ENCODE measurements at places on chromosomes 6 and 20.

DNA sequence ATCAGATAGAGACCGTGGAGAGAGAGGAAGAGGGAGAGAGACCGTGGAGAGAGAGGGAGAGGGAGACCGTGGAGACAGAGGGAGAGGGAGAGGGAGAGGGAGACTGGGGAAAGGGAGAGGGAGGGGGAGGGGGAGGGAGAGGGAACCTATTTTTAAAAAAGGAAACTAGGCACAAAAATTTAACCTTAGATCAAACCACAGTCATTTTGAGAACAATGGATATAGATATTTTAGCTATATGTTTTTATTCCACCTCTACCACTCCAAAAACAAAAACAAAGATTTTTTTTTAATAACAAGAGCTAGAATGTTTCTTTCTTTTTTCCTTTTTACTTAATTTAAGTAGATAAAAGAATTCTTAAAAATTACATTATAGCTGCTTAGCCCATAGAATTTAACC is 65.1 kb upstream of the SCGN start:
- DNase-seq, result no peak

DNA sequence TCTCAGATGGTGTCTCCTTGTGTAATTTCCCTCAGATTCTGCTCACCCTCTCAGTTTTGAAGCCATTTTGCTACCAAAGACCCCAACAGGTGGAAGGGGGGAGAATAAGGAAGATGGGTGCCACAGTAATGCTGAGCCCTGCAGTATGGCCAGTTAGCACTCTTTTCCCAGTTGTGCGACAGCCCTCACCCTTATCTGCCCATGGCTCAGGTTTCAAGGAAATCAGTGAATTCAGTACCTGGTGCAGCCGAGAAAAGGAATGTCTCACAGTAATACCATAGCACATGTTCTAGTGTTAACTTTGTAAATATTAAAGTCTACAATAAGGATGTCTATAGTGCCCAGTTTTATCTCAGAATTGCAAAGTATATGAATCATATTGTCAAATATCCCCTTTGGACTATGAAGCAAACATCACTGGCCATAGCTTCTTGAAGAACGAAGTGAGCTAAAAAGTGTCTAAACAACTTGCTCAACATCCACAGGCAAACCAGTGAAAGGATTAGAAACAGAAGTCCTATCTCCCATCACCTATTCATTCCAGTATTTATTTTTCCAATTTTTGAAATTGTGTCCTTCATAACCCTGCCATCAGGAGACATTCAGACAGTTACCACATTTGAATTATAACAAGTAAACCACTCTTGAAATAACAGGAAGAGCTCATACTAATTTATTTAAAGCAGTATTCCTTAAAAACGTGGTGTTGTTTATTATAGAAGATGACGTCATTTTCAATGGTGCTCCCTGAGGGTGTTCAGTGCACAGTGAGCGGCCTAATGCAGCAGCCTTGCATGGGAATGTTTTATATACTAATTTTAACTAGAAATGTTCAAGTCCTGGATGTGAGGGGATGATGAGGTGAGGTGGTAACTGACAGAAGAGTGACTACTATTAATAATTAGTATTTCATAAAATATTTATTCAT is 366.2 kb downstream of the TFAP2A start:
- no peak for DNase-seq

GRCh38 chr6:70894001-70894400 is 62.9 kb downstream of the B3GAT2 start:
- DNase-seq, result no peak

DNA sequence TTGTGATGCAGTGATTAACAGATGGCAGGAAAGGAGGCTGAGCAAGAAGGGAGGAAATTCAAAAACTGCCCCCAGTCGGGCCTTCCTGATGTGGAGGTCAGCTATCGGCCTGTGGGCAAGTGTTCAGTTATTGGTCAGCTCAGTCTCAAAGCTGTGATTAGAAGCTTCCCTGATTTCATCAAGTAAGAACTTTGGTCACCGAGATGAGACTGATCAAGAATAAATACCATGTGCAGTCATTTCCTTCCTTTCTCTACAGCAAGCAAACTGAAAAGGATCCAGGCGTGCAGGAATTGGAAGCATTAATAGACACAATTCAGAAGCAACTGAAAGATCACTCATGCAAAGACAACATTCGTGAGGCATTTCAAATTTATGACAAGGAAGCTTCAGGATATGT is 69.7 kb downstream of the EFHC1 start:
- no peak for DNase-seq

GRCh38 chr6:8182902-8183665 is 80.7 kb upstream of the EEF1E1 start:
- DNase-seq, result no peak

DNA sequence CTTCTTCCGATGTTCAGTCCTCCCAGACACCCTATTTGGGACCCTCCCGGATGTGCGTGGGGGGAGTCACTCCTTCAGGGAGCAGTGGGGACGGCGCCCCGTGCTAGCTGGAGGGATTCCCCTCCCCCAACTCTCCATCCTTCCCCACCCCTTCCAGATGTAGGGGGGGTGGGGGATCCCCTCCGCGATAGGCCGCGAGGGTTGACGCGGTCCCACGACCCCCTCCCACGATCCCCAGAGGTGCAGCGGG is 548 bp downstream of the GNL1 start:
- no peak for DNase-seq

DNA sequence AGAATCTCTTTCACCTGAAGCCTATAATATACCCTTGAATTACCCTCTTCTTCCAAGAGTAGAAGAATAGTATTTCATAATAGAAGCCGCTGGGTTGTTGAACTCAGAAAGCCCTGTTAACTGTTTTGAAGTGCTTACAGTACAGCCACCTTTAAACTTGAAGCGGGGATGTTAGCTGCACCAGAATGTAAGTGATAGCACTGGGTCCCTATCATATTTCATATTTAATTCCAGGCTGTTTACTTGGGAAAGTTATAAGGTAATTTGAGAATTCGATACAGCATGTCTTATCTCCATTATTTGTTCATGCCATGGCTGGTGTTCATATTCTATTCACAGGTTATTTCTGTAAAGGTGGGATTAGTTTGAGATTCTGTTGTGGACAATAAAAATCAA is 63.5 kb upstream of the VSTM2L start:
- DNase-seq, result peak; percentile 83

DNA sequence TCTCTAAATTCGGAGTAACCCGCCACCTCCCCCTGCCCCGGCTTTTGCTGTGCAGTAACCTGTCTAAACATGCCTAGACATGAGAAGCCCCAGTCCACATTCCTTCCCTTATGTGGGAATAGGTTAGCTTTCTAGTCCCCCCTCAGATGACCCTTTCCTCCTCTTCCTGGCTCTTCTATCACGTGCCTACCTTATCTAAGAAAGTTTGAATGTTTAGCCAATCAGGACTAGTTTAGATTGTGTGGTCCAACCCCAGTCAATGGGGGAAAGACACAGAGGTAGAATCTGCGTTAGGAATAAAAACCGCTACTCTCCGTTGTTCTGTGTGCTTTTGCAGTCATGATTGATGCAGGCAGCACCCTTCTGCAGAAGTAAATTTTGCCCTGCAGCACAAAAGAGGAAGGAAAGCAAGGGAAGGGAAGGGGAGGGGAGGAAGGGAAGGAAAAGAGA is 69.0 kb upstream of the CD93 start:
- no peak for DNase-seq

Data from NCI-H187 treated with DMSO at 0.1 percent for 48 hours (cell line).